Tongue (tissue), 3 donors: ENCODE measurements at places on chromosomes 6 and 20. TPM values are rescaled to one million over a fixed set of nuclear protein-coding genes. Genes with fewer than 3 reads are reported as not detected.

Gene C6orf58
- not detected for total RNA-seq

Gene THBS2
- total RNA-seq, result 89.3 TPM

Gene APOM
- not detected for total RNA-seq

Gene MYB
- 1.3 TPM for total RNA-seq

Gene C20orf204
- 0.82 TPM for total RNA-seq

Gene GTPBP2
- total RNA-seq, result 32.8 TPM

Gene EMILIN3
- total RNA-seq, result 68.9 TPM
